Renal cortical epithelial cell (primary cell): ENCODE measurements at places on chromosomes 1 and 21.
A peak's percentile ranks its signal among the peaks of the same experiment; 100 is the strongest.

- DNase-seq, result no peak
These were observed 294.7 kb upstream of the POGK start for GRCh38 chr1:166544561-166544960.

DNA sequence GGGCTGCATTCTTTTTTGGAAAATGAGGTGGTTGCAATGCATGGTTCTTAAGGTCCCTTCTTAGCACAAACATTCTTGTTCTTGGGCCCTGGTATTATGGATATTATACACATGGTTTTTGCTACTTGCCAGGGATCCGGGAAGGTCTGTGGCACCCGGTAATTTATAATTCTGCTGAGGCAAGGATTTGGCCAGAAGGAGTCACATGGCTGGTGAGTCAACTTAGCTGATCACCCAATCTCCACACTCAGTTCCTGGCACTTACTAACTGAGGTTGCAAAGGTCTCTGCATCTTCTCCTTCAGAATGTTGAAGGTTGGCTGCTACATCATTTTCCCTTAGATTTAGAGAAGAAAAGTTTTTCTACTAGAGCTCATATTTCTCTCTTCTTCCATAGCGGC is 112.5 kb downstream of the ROR1 start:
- no peak for DNase-seq

DNA sequence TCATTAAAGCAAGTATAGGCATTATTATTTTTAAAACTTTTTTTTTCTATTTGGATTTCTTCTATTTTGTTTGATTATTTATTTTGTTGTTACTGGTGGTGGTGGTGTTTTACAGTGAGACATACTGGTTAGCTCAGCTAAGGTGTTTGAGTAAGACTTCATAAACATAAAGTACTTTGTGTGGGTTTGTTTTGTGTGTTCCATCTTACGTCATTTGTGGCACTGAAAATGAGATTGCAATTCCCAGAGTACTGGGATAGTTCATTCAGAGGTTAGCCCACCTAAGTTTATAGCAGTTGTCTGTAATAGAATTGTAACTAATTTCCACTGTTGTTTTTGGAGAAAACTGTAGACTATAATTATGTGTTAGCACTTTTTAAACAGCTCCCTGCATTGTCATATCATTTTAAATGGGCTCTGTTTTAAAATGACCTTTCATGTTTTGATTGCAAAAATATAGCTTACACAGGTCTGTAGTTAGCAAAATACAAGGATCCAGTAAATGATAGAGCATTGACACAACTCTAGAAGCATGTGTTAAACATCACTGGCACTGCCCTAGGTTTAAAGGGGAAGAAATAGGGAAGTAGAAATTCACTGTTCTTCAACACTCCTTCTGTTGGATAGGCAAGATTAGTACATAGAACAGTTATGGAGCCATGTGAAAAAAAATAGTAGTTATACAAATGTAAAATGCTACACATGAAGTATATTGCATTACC is 171.7 kb downstream of the NFIA start:
- DNase-seq, result no peak

- DNase-seq, result no peak
These were observed 22.9 kb upstream of the MOB3C start for GRCh38 chr1:46639547-46639946.

DNA sequence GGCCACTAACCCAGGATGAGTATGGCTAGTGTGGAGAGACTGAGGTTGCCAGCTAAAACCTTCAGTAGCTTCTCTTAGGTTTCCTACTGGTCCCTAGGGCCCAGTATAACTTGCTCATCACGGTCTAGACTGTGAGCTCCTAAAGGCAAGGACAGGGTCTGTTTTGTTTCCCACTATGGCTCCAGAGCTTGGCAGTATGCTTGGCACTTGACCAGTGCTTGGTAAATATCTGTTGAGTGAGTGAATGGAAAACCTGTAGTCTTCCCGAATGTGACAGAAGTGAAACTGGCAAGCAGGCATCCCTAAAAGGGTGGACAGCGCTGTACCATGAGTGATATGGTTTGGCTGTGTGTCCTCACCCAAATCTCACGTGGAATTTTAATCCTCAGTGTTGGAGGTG is 13.1 kb upstream of the PARS2 start:
- no peak for DNase-seq

DNA sequence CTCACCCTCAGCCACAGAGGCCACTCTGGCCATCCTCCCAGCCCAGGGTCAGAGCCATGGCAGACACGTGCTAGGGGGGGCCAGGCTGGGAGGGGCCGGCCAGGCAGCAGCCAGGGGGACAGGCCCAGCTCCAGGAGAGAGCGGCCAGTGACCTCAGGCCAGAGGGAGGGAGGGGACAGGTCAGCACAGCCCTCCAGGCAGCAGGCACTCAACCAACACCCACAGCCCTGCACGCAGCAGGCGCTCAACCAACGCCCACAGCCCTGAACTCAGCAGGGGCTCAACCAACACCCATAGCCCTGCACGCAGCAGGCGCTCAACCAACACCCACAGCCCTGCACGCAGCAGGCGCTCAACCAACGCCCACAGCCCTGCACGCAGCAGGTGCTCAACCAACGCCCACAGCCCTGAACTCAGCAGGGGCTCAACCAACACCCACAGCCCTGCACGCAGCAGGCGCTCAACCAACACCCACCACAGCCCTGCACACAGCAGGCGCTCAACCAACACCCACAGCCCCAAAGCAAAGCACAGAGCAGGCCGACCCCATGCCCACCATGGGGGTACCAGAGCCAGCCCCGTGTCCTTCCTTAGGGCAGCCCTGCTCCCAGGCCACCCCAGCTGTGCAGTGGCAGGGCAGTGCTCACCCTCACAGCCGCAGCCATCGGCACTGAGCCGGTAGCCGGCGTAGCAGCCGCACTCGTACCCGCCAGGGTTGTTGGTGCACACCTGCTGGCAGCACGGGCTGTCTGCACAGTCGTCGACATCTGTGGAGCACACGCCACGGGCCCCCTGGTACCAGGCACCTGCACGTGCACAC is 55.9 kb downstream of the ARHGEF16 start:
- no peak for DNase-seq

- DNase-seq, result no peak
These were observed 43.9 kb downstream of the TGFBR3 start for GRCh38 chr1:91842056-91842455.

- DNase-seq, result no peak
These were observed 50.3 kb downstream of the USP48 start for GRCh38 chr1:21732664-21733063.

GRCh38 chr1:162873671-162874666 is 13.0 kb upstream of the CCDC190 start:
- peak; percentile 26 for DNase-seq

DNA sequence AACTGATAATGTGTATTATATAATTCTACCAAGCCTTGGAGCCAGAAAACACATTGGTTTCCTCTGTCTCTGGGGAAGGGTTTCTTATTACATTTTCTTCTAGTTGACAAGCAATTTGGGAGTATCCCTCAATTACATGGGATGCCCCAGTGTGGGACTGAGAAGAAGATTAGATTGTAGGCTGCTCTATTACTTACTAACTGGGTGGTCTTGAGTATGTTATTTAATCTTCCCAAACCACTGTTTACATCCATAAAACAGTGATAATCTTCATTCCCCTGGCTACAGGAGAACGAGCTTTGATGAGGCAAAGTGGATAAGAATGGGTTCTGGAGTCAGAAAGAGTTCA is 105.8 kb downstream of the TSEN15 start:
- no peak for DNase-seq

DNA sequence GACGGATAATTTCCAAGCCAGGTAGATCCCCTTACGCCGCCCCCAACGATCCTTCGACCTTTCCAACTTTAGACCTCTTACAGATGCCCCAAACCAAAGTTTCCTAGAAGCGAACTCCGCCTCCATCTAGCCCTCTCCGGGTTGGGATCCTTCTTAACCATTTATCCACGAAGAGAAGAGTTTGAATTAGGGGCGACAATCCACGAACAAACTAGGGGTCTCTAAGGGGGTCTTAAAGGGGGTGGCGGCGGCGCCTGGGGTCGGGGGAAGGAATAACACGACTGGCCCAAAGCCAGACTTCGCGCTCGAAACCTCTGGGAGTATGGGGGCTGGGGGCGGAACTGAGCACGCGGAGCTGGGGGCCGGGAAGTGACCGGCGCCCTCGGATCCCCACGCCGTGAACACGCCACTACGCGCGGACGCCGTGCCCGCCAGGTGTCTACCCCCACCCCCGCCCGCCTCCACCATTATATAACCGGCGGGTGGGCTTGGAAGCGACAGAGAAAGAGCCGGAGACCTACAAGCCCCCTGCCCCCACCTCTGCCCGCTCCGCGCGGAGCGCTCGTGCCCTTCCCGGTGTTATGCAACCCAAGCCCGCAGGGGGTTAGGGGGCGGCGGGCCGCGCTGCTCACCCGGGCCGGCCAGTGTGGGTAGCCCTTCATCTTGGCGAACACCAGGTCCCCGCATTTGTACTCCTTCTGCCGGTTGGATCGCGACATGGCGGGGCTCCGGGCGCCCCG is 594 bp downstream of the HDGF start:
- DNase-seq, result no peak

DNA sequence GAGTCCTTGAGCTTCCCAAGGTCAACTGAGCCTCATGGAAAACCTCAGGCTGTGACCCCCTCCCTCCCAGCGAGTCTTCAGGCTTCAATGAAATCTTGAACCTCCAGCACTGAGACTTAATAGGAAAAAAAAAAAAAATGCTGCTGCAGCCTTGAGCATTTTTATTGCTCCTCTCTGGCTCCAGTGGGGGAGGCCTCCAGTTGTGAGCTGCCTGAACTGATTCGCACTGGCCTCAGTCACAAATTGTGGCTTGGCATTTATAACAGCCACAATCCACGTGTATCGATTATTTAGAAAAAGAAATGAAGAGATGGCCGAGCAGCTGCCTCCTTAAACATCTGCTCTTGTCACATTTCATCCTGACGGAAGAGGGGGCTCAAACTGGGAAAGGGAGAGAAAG is 173.0 kb downstream of the PRDM2 start:
- DNase-seq, result no peak

- no peak for DNase-seq
These were observed 320.9 kb upstream of the C1orf87 start for GRCh38 chr1:60394436-60394835.

DNA sequence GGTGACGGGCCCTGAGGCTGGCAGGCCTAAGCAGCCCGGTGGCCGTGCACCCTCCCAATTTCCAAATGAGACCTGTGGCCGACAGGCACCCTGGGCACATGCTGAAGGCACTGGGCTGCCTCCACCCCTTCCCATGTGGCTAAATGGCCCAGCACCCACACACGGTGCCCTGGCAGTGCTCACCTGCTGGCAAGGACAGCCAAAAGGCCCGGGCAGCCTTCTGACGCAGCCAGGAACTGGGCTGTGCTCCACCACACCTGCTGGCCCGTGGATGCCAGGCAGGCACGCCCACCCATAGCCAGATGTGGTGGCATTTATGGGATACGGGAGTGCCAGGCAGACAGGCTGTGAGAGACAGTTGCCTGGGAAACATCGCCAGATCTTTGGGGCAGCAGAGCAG is 4.0 kb upstream of the FAAP20 start:
- DNase-seq, result no peak

GRCh38 chr21:43188181-43188580 is 19.4 kb downstream of the CRYAA start:
- no peak for DNase-seq

- DNase-seq, result no peak
These were observed 8.2 kb downstream of the DMRTB1 start for GRCh38 chr1:53467391-53467790.

- DNase-seq, result peak; percentile 99
These were observed 49.0 kb downstream of the JAK1 start for GRCh38 chr1:64917328-64917861.

GRCh38 chr1:89425056-89425455 is 61.2 kb downstream of the GBP6 start:
- DNase-seq, result no peak

DNA sequence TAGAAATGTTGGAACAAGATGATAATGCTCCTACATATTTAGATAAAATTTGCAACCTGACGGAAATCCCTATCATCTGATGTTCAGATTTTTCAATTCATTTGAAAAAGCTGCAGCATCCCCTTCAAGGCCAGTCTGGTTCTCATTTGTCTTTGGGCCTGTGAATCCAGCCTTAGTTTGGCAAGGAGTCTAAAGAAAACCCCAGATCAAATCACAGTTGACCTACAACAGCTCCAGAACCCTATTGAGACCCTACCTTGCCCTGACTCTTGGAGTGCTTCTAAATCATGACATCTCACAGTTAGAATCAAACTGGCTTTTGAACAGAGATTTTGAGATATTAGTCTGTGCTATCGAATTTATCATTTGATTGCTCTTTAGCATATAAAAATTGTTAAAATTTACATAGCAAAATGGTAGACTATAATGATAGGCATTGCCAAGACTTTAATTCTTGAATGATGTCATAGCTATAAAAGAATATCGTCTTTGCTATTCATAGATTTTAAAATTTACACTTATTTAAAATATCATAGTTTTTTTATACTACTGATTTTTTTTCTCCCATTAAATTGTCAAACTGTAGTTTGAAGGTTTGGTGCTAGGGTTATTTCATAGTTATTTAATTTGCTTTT is 2.2 kb downstream of the PPP2R5A start:
- no peak for DNase-seq

DNA sequence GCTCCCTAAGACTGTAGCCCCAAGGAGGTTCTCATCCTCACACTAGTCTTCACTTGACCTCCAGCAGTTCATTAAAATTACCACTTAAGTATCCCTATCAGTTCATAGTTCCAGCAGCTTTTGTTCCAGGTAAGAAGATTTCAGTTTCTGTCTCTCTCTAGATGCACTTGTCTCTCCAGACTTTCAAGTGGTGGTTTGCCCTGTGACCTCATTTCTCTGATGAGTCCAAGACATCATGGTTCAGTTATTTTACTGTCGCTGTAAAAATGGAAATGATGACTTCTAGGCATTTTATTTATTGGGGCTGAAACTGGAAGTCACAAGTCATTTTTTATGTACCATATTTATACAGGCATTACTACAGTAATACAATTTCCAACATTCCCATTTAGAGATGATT is 17.9 kb upstream of the RGS18 start:
- DNase-seq, result no peak

GRCh38 chr1:8844501-8845006 is 27.1 kb upstream of the RERE start:
- no peak for DNase-seq

DNA sequence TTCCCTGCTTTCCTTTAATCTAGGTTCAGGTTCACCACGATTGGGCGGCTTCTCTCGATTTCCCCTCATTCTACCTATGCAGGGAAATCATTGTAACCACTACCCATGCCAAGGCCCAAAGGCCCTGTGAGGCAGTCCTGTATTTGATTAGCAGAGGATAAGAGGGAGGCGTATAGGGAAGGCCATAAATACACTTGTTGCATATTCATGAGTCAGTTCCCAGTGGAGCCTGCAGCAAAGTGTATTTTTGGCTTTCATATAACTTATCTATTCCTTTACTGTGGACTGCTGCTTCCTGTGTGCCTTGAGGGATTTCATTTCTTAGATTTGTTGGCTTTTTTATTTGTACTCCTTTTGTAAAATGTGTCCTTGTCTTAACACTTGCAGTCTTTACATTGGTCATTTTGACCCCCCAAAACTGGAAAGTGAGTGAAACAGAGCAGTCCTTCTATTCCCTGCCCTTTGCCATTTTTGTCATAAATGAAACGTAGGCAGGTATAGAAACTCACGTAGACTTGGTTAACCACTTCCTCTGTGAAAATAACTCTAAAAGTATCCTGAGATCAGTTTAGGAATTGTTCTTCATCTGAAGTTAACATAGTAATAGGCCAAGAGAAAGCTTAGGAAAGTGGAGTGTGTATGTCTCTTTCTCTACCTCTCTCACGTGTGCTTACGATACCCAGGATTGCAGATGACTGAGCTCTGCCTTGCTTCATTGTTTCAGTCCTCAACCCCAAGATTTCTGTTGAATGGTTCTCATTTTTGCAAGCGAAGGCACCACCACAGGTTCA is 19.6 kb upstream of the KCNQ4 start:
- DNase-seq, result no peak
